ENCODE measurements at places on chromosomes 5 and 9. TPM values are rescaled to one million over a fixed set of nuclear protein-coding genes. Genes with fewer than 3 reads are reported as not detected.

The C7 gene
- 3.9 TPM for total RNA-seq

The OLFML2A gene
- 2.3 TPM for total RNA-seq

The C5orf15 gene
- total RNA-seq, result 62.1 TPM

The TXNDC8 gene
- not detected for total RNA-seq

The LCN9 gene
- not detected for total RNA-seq

The BTNL9 gene
- total RNA-seq, result 4.2 TPM
